ENCODE measurements at places on chromosomes 6 and 20.

GRCh38 chr6:137311940-137312339 lies 92.8 kb upstream of the IFNGR1 start:
- no peak for DNase-seq

GRCh38 chr6:69580706-69581105 lies 216.1 kb downstream of the LMBRD1 start:
- no peak for DNase-seq

DNA sequence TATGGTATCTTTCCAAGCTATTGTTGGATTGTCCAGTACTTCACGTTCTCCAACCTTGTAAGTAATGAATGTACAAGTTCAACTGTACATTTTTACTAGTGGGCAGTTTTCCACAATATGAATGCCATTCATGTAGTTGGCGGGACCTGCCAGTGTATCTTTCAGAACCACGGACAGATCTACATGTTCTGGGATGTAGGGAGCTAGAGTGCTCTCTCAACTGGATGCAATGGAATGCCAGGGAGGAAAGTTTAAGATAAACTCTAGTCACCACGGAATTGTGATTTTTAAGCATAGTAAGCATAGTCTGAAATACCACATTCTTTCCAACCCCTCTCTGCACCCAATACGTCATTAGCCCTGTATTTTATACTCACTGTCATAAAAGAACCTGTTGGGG lies 21.5 kb upstream of the HLA-C start:
- DNase-seq, result no peak

DNA sequence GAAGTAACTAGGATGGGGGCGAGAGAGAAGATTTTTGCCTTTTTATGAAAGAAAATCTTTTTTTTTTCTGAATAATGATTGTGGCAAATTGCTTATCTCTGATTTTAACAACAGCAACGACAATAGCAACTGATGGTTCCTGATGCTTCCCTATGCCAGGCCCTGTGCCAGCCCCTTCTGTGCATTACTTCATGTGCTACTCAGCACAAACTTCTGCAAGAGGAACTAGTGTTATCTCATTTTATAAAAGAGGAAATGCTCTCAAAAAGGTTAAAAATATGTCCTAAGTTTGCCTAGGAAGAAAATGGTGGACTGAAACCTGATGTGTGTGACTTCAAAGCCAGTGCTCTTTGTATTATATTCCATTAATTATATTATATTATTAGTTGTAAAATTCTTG lies 74.0 kb upstream of the RALGAPA2 start:
- DNase-seq, result no peak

- DNase-seq, result no peak
Observed at GRCh38 chr6:84967389-84967788, 203.0 kb upstream of the TBX18 start.

- no peak for DNase-seq
Observed at GRCh38 chr20:48395816-48396546, 431.8 kb downstream of the PREX1 start.
